ENCODE measurements at places on chromosomes 16 and 17.

DNA sequence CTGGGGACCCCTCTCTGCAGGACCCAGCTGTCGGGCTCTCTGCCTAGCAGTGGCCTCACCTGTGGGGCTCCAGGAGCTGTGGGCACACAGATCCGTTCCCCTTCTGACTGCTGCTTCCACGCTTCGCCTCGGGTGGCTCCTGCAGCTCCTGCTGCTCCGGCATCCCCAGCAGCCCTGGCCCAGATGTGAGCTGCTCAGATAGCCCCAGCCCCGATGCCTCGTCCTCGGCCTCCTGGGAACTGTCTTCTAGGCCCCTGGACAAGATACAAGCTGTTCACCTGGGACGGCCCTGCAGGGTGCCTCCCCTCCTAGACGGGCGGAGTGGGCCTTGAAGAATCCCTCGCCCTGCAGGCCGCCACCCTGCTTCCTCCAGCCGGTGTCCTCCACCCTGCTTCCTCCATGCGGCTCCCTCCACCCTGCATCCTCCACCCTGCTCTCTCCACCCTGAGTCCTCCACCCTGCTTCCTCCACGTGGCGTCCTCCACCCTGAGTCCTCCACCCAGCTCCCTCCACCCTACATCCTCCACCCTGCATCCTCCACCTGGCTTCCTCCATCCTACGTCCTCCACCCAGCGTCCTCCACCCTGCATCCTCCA is 11.0 kb downstream of the EMC6 start:
- no peak for DNase-seq

- no peak for DNase-seq
Observed at GRCh38 chr17:73683771-73684170, 39.5 kb upstream of the SDK2 start.

- DNase-seq, result no peak
Observed at GRCh38 chr17:68403122-68403521, 54.2 kb downstream of the WIPI1 start.

GRCh38 chr16:80171746-80172145 is 369.0 kb upstream of the DYNLRB2 start:
- DNase-seq, result no peak

GRCh38 chr17:79593205-79593604 is 17.6 kb downstream of the RBFOX3 start:
- DNase-seq, result no peak

- DNase-seq, result peak; percentile 19
Observed at GRCh38 chr16:80347900-80348299, 192.9 kb upstream of the DYNLRB2 start.

- DNase-seq, result no peak
Observed at GRCh38 chr17:21034340-21035235, 8.2 kb downstream of the USP22 start.

DNA sequence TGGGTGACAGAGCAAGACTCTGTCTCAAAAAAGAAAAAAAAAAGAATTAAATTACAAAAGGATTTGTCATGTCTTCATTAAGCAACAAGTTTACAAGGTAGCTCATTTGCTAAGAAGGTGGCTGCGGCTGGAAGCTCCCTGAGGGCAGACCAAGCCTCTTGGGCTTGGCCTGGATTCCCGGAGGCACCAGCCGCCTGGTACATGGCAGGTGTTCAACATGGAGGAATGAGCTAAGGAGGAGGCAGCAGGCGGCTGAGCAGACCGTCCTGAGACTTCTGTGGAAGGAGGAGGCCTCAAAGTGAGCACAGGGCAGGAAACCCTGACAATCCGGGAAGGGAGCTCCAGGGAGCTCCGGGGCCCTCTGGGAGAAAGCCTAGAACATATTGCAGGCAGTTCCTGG is 3.2 kb upstream of the MYLK3 start:
- DNase-seq, result no peak

GRCh38 chr16:264440-264951 is 11.2 kb downstream of the RGS11 start:
- no peak for DNase-seq

DNA sequence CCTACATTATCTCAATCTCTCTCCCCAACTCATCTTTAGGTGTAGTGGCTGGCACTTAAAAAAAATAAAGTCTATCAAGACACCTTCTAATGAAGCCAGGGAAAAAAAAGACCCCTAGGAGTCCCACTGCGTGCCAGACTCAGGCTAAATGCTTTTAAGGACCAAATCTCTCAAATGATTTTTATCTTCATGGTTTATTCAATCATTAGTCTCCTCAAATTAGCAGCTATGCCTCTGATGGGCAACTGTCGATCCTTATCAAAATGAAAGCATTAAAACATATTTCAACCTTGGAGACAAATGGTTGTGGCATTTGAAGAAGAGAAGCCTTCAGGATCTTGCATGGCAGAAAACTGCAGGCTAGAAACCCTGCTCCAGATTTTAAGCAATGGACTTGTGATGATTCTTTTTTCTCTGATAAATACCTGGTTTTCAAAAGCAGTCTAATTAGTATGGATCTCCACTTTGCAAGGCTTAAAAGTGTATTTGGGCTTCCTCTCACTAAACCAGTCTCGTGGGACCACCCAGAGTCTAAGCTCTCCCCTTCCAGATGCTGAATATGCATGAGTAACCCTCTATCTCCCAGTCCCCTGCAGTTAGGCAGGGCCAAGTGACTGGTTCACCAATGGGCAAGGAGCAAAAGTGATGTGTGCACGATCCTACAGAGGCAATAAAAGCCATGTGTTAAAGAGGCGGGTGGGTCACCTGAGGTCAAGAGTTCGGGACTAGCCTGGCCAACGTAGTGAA is 14.9 kb downstream of the ITPRIPL2 start:
- no peak for DNase-seq

- DNase-seq, result no peak
Observed at GRCh38 chr16:28901862-28902261, 23.2 kb downstream of the RABEP2 start.

DNA sequence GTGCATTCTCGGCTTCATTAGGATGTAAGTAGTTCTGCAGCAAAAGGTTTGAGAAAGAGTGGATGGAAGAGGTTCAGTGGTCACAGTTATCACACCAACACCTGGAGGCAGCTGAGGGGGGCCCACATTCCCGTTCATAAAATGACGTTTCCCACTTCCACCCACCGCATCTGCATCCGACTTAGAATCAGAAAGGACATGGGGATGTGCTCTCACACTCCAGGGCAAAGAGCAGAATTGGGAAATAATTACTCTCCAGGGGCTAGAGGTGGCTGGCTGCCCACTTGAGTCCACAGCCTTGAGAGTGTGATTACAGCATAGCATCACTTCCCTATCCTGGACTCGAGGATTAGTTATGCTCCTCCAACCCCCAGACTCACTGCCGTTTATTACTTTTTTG is 122.0 kb downstream of the CPPED1 start:
- no peak for DNase-seq

- no peak for DNase-seq
Observed at GRCh38 chr16:721765-722540, 1.0 kb downstream of the ANTKMT start.

- no peak for DNase-seq
Observed at GRCh38 chr16:89344846-89345611, 127.5 kb downstream of the ZNF778 start.

DNA sequence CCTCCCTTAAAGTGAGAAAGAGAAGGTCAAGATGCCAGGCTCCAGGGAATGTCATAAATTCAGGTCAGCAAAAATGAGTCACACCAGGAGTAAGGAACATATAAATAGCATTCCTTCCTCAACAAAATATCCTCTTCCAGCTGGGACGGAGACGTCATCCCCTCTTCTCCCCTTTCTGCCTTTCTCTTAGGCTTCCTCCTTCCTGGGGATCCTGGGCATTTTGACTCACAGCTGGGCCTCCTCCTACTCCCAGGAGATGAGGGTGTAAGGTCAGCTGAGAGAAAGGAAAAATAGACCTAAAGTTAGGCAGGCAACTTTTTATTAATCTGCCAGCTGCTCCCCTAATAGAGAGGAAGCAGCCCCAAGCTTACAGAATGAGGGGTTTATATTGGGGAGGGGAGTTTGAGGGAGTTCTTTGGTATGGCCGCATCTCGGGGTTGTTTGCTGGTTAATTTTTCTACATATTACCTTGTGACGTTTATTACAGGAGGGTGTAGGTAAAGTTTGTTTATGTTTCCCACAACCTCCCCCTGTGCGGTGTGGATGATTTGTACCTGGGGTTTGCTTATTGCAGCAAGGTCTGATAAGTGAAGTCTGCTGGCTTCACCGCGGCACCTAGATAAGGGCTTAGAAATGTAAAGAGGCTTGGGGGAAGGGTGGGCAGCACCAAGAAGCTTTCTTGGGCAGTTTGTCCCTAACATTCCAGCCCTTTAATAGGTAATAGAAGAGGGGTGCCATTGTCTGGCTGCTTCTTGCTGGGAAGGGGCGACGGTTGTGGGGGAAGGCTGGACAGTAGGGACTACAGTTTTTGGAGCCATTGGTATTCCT is 7.1 kb upstream of the ZNF747 start:
- peak; percentile 63 for DNase-seq

DNA sequence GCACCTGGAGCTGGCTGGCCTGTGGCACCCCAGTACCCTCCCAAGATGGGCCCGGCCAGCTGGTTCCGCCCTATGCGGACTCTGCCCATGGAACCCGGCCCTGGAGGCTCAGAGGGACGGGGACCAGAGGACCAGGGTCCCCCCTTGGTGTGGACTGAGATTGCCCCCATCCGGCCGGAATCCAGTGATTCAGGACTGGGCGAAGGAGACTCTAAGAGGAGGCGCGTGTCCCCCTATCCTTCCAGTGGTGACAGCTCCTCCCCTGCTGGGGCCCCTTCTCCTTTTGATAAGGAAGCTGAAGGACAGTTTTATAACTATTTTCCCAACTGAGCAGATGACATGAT is 12.0 kb downstream of the TBX21 start:
- DNase-seq, result no peak

- DNase-seq, result no peak
Observed at GRCh38 chr17:14732211-14732610, 431.3 kb downstream of the HS3ST3B1 start.

DNA sequence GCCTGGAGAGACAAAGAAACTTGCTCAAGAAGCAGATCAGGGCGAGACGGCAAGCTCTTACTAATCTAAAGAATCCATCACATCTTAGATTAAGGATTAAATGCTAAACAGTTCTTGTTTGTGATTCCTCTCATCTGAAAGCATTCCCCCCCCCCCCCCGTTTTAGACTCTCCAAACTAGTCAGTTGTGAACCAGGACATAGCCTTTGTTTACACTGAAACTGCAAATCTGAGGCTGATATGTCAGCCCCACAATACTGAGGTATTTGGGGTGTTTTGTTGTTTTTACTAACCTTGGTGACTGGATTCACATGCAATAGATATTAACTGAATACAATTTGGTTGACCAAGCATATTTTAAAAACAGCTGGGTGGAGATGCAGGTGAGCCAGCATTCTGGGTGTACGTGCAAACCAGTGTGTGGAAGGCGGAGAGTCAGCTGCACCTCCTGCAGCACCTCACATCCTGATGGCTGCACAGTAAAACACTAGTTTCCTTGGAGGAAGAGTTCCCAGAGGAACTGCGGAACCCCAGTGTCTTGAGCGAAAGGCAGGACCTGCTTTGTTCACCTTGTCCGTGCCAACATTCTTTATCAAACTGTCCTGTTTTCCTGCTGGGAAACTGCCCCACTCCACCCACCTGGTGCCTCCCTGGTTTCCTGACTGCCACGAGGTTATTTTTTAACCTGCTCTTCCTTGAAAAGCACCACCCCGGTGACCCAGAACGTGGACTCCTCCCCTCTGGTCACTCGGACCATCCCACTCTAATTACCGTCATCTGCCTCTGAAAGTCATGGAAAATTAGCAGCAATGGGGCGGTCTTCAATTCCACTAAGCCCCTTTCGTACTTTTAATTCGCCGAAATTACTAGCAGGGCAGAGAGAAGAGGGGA is 1.2 kb upstream of the YPEL2 start:
- no peak for DNase-seq

DNA sequence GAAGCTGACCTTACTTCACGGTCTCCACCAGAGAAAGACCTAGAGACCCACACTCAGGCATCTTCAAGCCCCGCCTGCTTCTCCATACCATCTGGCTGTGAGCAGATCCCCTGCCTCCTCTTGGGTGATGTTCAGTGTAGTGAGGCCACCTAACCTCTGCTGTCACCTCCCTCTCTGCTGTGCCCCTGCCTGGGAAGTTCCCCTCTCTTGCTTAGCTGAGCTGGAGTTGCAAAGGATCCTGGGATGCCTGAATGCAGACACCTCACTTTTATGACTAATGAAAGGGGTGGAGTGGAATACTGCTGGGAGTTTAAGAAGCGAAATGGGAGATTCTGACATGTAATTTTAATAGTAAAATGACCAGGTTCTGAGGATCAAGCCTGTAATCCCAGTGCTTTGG is 5.8 kb downstream of the IRX3 start:
- peak; percentile 25 for DNase-seq

- no peak for DNase-seq
Observed at GRCh38 chr16:2275476-2276367, 7.8 kb upstream of the RNPS1 start.

DNA sequence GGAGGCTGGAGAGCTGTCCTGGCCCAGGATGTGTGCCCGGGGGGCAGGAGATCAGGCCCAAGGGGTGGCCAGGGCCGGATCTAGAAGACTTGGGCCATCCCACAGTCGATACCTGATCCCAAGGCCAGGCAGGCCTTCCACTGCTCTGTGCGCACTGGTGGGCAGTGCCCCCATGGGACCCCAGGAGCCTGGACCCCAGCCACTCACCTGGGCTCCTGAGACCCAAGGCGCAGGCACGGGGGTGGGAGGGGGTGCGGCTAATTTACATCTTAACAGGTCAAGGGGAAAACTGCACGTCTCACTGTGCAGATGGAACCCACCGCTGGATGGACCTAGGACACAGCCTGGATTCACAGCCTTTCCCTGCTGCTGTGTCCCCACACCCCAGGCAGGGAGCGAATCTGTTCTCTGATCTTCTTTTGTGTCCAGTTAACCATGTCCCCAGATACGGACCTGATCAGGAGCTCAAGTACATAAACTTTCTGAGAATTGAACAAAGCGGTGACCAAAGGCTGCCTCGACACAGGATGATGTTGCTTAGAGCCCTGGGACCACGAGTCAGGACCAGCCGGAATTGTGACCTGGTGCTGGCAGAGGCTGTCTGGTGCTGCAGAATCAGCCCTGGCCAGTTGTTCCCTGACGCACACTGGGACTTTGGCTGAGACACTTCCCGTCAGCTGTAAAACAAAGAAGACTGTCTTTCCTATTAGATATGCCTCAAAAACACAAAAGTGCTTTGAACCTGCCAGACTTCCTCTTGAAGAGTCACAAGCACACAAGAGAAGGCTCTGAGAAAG is 60.6 kb downstream of the TNFRSF13B start:
- no peak for DNase-seq

GRCh38 chr16:22625967-22626366 is 115.3 kb downstream of the NPIPB5 start:
- DNase-seq, result no peak

- DNase-seq, result no peak
Observed at GRCh38 chr17:71453876-71454422, 666.9 kb upstream of the SOX9 start.

GRCh38 chr16:79628501-79628975 is 28.0 kb upstream of the MAF start:
- no peak for DNase-seq

GRCh38 chr17:57703273-57703672 is 41.8 kb downstream of the CCDC182 start:
- DNase-seq, result no peak

GRCh38 chr17:82300707-82301270 is 16.6 kb downstream of the CD7 start:
- peak; percentile 84 for DNase-seq

GRCh38 chr16:6493555-6493954 is 839.1 kb upstream of the RBFOX1 start:
- no peak for DNase-seq
